ENCODE measurements at places on chromosomes 12 and 14.

DNA sequence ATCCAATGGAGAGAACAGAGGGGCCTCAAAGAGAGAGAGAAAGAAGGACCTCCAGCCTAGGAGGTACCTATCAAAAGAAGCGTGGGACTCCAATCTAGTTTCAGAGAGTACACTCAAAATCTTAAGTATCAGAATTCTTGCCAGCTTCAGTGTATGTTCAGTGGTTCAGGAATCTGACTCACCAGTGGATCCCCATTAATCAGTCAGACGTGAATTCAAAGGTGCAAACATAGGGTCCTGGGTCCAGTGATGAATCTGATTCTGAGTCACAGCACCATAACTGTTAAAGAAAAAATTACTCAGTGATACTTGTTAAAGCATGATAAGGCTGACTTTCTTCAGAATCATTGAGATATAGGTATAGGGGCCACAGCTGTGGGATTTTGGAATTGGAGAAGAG lies 33.2 kb downstream of the ETNK1 start:
- DNase-seq, result peak; percentile 26

DNA sequence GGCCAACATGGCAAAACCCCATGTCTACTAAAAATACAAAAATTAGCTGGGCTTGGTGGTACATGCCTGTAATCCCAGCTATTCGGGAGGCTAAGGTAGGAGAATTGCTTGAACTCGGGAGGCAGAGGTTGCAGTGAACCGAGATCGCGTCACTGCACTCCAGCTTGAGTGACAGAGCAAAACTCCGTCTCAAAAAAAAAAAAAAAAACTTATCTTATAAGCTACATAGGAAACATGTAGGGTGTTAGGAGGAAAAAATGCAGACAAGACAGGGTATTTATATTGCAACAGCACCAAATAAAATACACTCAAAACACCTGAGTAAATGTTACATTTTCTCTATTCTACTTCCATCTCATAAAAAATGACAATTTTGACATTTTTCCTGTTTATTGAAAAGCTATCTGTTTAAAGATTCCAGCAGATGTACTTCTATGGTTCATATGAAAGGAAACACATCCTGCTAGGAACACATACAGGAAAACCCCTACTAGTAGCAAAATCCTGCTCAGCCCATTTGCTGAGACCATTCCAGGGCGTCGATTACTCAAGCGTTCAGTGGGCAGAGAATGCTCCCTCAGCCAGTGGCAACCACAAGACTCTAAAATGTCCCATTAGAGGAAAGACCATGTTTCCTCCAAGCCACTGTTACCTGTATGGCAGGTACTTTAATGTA lies 19.7 kb downstream of the CORO1C start:
- DNase-seq, result no peak

GRCh38 chr12:131912518-131913274 lies 16.4 kb upstream of the PUS1 start:
- DNase-seq, result peak; percentile 36

- no peak for DNase-seq
Measured at GRCh38 chr14:26765768-26766520, 168.1 kb upstream of the NOVA1 start.

- DNase-seq, result no peak
Measured at GRCh38 chr12:70648191-70648590, 11.0 kb upstream of the PTPRB start.

DNA sequence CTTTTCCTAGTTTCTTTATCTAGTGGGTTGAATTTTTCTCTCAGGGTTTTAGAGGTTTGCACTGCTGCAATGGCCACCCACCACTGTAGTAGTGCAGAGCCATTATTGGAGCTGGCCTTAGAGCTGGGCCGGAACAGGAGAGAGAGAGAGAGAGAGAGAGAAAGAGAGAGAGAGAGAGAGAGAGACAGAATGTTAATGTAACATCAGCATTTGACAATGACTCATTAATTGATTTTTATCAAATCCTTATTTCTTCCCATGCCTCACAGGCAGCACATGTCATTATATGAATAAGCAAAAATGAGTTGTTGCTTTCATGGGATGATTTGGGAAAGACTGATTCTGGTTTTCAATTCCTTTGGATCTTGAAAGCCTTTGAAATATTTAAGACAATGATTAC lies 76.3 kb upstream of the PPP4R3A start:
- no peak for DNase-seq

DNA sequence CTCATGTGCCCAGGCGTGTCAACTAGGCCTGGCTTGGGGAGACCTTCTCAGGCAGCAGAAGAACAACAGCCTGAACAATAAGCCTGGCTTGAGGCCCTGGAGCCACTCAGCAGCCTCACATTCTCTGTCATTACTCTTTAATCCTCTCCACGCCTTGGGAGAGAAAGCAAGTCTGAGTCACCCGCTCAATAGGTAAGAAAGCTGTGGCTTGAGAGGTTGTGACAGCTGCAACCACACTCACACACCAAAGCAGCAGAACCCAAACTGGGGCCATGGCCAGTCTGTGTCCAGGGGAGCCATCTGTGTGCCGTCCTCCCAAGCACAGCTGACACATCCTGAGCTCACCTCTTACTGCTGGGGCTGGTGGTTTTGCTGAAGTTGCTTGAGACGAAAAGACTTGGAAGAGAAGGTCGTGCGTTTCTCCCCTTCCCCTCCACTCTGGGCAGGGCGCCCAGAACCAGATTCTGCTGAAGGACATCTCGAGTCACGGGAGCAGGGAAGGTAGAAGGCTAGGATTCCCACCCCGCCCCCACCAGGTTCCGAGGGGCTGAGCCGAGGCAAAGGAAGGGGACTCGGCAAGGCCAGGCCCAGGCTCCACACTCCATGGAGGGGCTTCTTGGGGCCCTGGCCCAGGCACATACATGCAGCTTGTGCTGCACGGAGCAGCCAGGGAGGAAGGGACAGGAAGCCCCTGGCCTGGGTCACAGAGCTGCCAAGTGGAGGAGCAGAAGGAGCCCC lies 5.5 kb downstream of the TMEM63C start:
- no peak for DNase-seq

DNA sequence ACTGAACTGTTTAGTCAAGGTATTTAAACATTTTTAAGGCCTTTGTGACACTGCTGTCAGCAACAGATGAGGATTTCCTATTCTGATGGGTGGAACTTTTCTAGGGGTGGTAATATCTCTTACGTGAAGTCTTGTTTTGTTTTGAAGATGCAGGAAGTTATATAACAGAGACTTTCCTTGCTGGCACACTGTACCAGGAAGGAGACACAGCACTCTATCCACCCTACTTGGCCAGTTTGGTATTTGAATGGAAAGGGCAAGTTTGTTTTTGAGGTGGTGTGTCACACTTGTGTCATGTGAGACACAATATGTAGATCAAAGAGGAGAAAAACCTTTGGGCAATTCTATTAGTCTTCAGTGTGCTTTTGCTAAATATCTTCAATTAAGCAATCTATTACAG lies 51.6 kb upstream of the SRP54 start:
- DNase-seq, result peak; percentile 13

- no peak for DNase-seq
Measured at GRCh38 chr12:89765959-89766824, 57.6 kb upstream of the ATP2B1 start.

GRCh38 chr12:100858656-100859055 lies 64.1 kb downstream of the ANO4 start:
- DNase-seq, result no peak

DNA sequence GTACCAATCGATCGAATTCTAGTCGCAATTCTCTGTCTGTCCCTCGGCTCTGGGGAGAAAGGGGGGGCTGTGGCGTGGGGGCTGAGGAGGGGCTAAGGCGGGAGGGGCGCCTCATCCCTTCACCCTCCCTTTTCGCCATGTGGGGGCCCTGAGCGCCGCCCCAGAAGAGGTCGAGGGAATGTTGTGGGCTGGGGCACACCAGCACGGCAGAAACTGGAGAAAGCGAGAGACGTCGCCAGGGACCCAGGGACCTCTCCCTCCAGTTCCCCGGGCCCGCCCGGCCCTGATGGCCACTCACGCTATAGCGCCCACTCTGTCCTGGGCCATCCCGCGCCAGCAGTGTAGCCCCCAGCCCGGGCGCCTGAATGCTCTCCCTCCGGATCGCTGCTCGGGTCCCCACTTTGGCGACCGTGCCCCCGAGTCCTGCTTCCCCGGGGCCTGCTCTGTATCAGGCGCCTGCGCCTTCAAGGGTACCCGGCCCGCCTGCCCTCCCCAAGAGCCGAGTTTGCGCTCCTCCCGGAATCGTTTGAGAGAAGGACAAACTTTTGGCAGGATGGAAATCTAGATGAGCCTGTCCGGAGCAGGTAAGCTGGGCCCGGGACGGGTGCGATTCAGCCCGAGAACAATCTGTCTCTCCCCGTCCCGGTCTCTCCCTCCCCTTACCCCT lies 62.6 kb downstream of the SMUG1 start:
- no peak for DNase-seq

GRCh38 chr12:16218934-16219751 lies 58.3 kb downstream of the SLC15A5 start:
- no peak for DNase-seq

DNA sequence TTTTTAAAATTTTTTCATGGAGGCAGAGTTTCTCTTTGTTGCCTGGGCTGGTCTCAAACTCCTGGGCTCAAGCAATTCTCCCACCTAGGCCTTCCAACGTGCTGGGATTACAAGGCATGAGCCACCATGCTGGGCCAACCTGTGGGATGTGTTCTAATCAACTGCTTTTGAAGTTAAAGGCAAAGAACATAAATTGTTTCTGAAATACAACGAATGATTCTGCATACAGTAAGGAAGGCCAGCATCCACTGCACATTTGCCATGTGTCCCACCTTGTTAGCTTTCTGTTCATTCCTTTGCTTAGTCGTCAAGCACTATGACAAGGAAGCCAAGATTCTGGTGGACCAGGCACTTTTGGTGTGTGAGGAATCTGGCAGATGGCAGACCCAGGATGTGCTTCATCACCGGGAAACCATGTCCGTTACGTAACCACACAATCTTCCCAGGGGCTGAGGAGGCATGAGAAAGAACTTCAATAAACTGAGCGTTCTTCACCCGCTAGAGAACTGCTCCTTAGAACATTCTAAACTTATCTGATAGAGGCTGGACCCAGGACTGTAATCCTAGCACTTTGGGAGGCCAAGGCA lies 24.5 kb downstream of the MOK start:
- no peak for DNase-seq

DNA sequence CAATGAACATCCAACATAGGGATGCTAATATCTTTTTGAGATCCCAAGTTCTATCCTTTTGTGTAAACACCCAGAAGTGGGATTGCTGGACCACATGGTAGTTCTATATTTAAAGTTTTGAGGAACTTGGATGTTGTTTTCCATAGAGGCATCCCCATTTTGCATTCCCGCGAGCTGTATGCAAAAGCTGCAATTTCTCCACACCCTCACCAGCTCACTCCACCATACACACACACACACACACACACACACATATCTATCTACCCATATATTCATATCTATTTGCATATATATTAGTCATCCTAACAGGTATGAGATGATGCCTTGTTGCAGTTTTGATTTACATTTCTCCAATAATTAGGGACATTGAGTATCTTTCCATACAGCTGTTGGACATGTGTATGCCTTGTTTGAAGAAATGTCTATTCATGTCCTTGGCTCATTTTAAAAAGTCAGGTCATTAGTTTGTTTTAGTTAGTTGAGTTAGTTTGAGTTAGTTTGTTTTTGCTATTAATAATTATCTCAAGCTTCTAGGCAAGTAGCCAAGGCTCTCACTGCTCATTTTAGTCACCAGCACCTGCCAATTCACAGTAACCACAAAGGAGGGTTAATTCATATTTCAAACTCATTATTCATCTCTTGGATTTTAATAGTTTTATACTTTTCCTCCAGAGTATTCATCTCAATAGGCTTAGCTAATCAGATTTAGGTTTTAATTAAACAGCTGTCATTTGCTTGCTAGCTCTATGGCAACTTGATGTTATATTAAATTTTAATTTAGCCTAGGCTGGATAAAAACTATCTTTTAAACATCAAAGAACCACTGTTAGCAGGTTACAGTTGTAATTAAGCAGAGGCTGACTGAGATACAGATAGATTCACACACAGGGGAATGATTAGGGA lies 1435.9 kb upstream of the TMEM132C start:
- DNase-seq, result no peak

DNA sequence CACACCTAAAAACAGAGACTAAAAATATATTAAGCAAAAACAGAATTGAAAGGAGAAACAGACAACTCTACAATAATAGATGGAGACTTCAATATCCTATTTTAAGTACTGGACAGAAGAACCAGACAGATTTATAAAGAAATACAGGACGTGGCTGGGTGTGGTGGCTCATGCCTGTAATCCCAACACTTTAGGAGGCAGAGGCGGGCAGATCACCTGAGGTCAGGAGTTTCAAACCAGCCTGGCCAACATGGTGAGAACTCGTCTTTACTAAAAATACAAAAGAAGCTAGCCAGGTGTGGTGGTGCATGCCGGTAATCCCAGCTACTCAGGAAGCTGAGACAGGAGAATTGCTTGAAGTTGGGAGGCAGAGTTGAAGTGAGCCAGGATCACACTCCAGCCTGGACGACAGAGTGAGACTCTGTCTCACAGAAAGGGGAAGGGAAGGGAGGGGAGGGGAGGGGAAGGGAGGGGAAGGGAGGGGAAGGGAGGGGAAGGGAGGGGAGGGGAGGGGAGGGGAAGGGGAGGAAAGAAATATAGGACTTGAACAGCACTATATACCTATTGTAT lies 53.0 kb downstream of the CDK17 start:
- no peak for DNase-seq

DNA sequence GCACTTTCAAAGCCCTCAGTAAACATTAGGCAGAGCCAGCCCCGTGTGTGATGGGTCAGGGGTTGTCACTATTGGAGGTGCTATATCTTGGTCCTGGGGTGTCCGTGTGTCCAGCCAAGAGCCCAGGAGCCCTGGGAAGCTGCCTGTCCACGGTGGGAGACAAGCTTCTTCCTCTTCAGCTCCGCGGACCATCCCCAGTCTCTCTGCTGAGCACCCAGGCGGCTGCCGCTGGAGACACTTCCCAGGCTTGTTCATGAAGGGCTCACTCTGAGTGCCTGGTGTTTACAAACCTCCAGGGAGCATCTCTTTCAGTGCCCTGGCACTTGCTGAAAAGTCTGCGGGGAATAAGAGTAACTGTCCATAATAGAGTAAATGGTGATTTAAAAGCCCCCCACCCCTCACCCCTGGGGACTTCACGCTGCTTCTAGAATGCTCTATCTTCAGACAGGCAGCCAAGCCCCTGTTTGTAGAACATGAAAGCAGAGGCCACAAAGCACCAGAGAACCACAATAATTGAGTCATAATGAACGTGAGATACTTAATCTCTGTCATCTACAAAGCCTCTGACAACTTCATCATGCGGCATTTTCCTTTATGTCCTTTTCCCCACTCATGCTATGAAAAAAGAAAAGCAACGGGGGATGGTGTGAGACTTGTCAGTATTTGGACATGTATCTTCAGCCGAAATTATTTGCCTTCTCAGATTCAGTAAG lies 178.6 kb downstream of the TMEM132C start:
- DNase-seq, result no peak

- DNase-seq, result peak; percentile 44
Measured at GRCh38 chr14:75454963-75455546, 27.2 kb downstream of the JDP2 start.

Data from common myeloid progenitor, CD34-positive (primary cell).